ENCODE measurements at places on chromosomes 7 and 10. TPM values are rescaled to one million over a fixed set of nuclear protein-coding genes. Genes with fewer than 3 reads are reported as not detected.

Gene ACBD7
- 0.19 TPM for polyA plus RNA-seq

Gene PPIA
- polyA plus RNA-seq = 3,619 TPM

Gene ZNF655
- 74.3 TPM for polyA plus RNA-seq

Gene CNPY4
- polyA plus RNA-seq = 19.8 TPM

Gene NDUFA5
- polyA plus RNA-seq = 65.0 TPM

Gene SEMA4G
- not detected for polyA plus RNA-seq

Gene ANKRD61
- polyA plus RNA-seq = 0.36 TPM

Gene CPA2
- polyA plus RNA-seq = not detected

Gene DOCK4
- polyA plus RNA-seq = 0.30 TPM

Gene TIMM23
- 49.1 TPM for polyA plus RNA-seq

Gene COL28A1
- polyA plus RNA-seq = not detected

GRCh38 chr7:80623503-80624252 lies 14.8 kb upstream of the CD36 start:
- no peak for DNase-seq

GRCh38 chr10:122503886-122504609 lies 42.7 kb downstream of the HTRA1 start:
- DNase-seq = no peak

- DNase-seq = no peak
Observed at GRCh38 chr7:112122798-112123197, 83.4 kb downstream of the DOCK4 start.

DNA sequence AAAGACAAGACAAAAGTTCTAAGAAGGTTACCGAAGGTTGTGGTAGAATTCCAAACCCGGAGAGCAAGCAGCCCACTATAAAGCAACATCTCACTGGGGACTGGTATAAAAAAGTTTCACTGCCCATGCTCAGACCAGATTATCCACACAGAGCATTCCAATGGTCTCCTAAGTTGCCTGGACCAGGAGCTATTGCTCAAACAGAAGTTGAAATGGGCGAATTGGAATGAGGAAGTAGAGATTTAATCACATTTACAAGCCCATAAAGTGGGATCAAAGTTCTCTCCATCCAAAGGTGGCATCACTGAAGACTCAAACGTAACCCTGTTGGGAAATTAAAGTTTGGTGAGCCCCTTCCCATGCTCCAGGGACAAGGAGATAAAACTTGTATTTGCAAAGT lies 19.8 kb downstream of the OR2F1 start:
- DNase-seq = no peak

- no peak for DNase-seq
Observed at GRCh38 chr7:92602352-92603088, 12.3 kb upstream of the FAM133B start.

- DNase-seq = no peak
Observed at GRCh38 chr10:132449051-132449810, 52.2 kb downstream of the PWWP2B start.

DNA sequence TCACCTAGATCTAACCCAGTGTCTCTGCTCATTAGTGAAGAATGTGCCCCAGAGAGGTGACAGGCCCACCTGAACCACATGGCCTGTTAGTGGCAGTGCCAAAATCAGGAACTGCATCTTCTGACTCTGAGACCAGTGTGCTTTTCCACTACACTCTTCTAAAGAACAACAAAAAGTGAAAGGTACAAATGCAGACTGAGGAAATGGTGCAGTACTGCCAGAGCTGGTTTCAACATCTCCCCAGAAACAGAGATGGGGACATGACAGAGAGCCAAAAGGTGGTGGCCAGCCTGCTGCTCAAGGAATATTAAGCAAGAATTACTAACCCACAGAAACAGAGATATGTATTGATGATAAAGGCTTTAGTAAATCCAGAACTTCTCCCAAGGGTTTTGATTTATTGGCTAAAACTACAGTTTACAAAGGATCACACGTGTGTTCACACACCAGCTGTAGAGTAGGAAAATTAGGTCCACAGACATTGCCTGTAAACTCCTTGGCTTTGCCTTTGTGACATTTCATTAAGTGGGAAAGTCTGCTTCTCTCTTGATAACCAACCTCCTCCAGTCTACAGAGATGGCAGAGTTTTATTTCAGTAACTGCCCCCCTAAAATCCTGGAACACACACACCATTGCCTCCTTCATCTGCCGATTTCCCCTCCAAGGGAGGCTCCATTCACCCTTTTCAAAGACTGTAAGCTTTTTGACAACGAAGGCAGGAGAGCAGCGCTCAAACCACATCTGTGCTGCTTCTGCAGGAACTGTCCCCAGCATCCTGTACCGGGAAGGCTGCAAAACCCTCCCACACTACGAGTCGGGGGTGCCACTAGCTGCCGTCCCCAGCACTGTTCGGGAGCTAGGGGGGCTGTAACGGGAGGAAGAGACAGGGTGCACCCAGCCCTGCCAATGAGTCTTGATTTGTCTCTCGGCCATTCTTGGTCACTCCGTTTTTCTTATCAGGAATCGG lies 29.8 kb downstream of the GSDME start:
- no peak for DNase-seq

GRCh38 chr7:91778416-91778815 lies 102.1 kb downstream of the MTERF1 start:
- no peak for DNase-seq

DNA sequence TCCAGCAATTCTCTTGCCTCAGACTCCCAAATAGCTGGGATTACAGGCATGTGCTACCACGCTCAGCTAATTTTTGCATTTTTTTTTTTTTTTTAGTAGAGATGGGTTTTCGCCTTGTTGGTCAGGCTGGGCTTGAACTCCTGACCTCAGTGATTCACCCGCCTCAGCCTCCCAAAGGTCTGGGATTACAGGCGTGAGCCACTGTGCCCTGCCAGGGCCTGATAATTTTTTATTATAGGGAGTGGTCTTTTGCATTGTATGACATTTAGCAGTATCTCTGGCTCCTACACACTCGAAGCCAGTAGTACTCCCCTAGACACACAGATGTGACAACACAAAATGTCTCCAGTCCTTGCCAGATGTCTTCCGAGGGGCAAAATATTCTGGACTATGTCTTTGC lies 124.0 kb downstream of the DKK1 start:
- no peak for DNase-seq

- DNase-seq = no peak
Observed at GRCh38 chr10:77146712-77147336, 490.8 kb downstream of the KCNMA1 start.

DNA sequence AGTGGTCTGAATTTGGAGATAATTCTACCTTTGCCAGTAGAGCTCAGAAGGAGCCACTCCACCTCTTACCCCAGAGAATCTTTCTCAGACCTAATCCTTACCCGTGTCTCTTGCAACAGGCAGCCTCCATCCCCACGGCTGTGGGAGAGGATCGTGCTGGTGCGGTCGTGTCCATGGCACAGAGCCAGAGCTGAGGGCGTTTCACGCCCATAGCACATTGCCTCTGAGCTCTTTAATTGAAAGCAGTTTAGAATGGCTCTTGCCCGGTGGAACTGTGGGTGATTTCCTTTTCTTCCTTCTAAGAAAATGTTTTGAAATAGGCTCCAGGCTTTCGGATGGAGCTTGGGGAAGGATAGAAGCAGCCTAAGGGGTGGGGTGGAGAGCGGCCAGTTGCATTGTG lies 41.5 kb downstream of the PRF1 start:
- DNase-seq = no peak

- DNase-seq = no peak
Observed at GRCh38 chr7:4134204-4134603, 547.9 kb upstream of the FOXK1 start.

- no peak for DNase-seq
Observed at GRCh38 chr10:24958721-24959381, 6.4 kb upstream of the PRTFDC1 start.

DNA sequence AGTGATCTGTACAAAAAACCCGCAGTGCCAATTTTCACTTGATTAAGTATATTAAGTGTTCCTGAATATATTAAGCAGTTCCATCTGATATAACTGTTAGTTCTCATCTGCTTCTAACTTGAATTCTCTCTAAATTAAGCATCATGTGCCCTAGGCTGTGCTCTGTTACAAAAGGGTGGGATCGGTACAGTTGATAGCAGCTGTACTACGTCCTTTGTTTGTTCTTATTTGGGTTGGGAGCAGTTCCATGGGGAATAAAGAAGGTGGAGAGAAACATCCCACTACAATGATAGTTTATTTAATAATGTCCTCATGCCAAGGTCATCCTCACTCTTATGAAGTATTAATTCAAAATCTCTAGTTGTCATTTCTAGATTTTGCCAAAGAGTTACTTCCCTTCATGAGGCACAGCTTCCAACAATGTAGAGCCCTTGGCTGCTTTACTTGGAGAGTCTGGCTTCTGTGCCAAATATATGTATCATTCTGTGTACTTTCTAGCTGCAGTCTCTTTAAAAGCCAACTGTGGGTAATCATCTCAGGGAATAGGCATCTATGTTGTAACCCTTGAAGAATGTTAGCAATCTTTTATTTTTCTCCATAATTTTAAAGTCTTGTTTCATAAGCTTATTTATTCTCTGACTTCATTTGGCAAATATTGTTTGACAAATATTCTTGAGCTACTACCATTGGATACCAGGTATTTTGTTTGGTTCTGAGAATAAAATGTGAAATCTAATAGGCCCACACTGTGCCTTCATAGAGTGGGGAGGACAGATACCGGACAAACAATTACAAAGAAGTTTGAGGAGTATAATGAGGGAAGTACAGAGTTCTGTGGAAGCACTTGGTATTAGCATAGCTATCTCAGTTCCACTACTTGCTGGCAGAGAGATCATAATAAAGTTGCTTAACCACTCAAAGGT lies 22.4 kb upstream of the AHR start:
- no peak for DNase-seq

GRCh38 chr7:13991791-13992595 lies 2.5 kb upstream of the ETV1 start:
- DNase-seq = no peak

- DNase-seq = no peak
Observed at GRCh38 chr7:2120841-2121830, 111.6 kb downstream of the MAD1L1 start.

DNA sequence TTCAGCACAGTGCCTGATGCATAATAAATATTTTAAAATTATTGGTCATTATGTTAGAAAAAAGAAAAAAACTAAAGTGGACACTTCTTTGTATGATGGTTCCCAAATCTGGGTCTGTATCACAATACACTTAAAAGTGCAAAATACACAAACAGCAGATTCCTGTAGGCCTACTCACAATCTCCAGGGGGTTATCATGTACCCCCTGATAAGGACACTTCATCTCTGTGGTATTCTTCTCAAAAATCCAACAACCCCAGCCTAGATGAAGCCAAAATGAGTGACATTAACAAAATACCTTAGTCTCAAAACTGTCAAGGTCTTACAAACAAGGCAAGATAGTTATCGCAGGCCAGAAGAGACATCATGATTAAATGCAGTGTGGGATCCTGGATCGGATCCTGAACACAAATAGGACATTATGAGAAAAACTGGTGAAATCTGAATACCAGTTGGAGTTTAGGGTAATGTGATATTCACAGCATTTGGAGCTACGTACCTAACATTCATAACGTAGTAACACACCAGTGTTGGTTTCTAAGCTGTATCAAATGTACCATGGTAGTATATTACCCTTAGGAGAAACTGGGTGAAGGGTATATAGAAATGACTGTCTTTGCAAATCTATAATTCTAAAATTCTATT lies 45.2 kb downstream of the NSUN6 start:
- DNase-seq = no peak
